Right atrium auricular region (tissue), 2 donors: ENCODE measurements at places on chromosomes 3 and 15. TPM values are rescaled to one million over a fixed set of nuclear protein-coding genes. Genes with fewer than 3 reads are reported as not detected.

The COL8A1 gene
- total RNA-seq, result 53.8 TPM

GRCh38 chr3:5057272-5057671 is 64.8 kb upstream of the ARL8B start:
- no peak for DNase-seq

- no peak for DNase-seq
Measured at GRCh38 chr3:196793246-196793645, 53.6 kb downstream of the PAK2 start.

- no peak for DNase-seq
Measured at GRCh38 chr3:57221883-57222282, 5.6 kb upstream of the APPL1 start.

The PCNP gene
- 63.4 TPM for total RNA-seq

- DNase-seq, result no peak
Measured at GRCh38 chr3:129358177-129358771, 70.2 kb downstream of the EFCAB12 start.

The PPP2R3A gene
- 49.5 TPM for total RNA-seq

The PLCH1 gene
- total RNA-seq, result 1.4 TPM

The BLM gene
- 26.7 TPM for total RNA-seq

- no peak for DNase-seq
Measured at GRCh38 chr15:70627734-70628548, 135.4 kb downstream of the UACA start.

DNA sequence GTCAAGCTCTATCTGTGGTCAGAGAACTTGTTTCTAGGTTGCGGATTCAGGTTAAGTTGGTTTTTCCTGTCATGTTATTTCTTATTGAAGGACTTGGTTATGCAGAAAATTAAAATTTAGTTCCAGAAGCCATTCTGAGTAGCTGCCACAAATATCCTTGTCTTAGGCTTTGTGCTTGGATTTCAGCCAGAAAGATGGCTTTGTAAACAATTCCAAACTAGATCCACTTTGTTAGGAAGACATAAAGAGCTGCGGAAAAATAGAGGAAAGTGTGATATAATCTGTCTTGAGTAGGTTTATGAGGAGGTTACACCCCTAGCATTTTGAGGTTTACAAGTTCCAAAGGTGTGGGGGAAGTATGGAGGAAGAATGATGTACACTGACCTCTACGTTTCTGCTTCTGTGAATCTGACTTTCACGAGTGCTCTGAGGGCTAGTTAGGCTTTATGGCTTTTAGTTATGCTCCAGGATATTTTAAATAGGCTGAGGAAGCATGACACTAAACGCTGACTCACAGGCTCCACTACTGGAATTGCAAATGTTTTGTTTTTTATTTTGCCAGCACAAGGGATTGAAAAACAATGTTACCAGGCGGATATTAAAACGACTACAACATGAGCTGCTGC is 46.3 kb upstream of the UTS2B start:
- DNase-seq, result no peak
